Left lung (tissue), 14 donors: ENCODE measurements at places on chromosomes 16 and 17.

DNA sequence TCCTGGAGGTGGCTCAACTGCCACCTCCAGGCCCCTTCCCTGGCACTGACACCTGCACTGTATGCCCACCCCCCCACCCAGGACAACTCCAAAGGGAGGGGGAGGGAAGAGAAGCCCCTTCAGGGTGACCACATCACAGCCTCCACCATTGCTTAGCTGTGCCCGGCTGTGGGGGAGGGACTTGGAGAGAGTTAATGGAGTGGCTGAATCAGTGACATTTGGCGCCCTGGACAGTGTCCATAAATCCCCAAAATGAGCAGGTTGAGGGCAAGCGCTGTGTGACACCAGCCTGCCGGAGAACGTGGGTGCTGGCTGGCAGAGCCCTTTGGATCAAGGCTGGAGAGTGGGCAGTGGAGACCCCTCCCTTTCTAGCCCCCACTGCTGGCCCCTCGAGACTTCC lies 883 bp downstream of the USH1G start:
- peaks cover 100% of the 10 kb centered on the region for H3K27me3 ChIP-seq
- no peak overlapping the region for H3K27ac ChIP-seq
- peaks cover 16% of the 10 kb centered on the region for H3K4me1 ChIP-seq
- no peak overlapping the region for H3K4me3 ChIP-seq
- no peak for DNase-seq

- no peaks in the 10 kb centered on the region for H3K4me1 ChIP-seq
- H3K4me3 ChIP-seq = no peak overlapping the region
- peaks cover 100% of the 10 kb centered on the region for H3K36me3 ChIP-seq
- H3K27ac ChIP-seq = no peak overlapping the region
Measured at GRCh38 chr16:2768403-2769089, 8.5 kb downstream of the ELOB start.

DNA sequence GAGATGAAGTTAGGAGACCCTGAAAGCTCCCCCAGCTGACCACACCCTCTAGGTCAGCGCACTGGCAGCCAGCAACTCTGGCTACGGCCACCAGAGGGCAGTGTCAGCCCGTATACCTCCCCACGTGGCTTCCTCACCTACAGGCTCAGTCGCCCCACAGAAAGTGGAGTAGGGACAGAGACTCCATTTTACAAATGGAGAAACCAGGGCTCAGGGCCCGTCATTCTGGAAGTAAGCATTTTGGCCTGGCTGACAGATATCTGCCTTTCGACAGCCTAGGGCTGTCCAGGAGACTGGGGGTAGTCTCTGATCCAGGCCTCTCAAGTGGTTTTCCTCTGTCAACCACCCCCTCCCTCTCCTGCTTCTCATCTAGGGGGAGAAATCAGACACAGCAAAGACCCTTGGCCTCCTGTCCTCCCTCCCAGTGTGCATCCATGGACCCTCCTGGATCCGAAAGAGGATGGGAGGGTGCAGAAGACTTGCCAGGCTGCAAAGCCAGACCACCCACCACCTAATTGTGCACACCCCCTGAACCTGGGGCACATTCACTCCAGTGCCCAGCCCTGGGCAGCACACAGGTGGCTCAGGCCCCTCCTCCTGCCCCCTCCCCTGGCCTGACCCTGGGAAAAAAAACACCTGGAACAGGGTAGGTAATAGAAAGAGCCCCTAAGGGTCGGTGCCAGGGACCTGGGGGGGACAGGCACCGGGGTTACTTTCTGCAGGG lies 3.8 kb upstream of the HAP1 start:
- no peak overlapping the region for H3K4me3 ChIP-seq
- H3K27ac ChIP-seq = no peak overlapping the region
- DNase-seq = peak; percentile 94
- H3K4me1 ChIP-seq = peaks cover 15% of the 10 kb centered on the region

GRCh38 chr16:51149251-51149661 lies 1.8 kb downstream of the SALL1 start:
- H3K27ac ChIP-seq = no peak overlapping the region
- no peak overlapping the region for H3K4me3 ChIP-seq
- H3K36me3 ChIP-seq = no peaks in the 10 kb centered on the region
- peaks cover 76% of the 10 kb centered on the region for H3K27me3 ChIP-seq
- peaks cover 16% of the 10 kb centered on the region for H3K4me1 ChIP-seq
